ENCODE measurements at places on chromosomes 6 and 20.

GRCh38 chr6:94487371-94487770 is 1068.0 kb upstream of the EPHA7 start:
- no peak for DNase-seq

DNA sequence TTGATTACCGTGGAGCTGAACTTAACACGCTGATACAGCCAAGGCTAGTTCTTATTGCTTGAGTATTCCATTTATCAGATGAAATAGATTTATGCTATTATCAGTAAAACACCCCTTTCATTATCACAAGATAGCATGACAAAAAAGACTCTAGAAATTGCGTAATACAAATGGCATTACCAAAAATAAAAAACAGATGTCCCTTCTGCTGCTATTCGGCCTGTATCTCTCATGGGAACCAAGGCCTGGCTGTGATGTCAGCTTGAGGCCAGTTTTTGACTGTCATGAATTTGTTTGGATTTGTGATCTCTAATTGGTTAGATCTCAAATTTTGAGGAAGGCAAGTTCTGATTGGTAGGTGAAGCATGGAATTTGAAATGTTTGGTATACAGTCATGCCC is 25.2 kb downstream of the MEI4 start:
- DNase-seq, result no peak

DNA sequence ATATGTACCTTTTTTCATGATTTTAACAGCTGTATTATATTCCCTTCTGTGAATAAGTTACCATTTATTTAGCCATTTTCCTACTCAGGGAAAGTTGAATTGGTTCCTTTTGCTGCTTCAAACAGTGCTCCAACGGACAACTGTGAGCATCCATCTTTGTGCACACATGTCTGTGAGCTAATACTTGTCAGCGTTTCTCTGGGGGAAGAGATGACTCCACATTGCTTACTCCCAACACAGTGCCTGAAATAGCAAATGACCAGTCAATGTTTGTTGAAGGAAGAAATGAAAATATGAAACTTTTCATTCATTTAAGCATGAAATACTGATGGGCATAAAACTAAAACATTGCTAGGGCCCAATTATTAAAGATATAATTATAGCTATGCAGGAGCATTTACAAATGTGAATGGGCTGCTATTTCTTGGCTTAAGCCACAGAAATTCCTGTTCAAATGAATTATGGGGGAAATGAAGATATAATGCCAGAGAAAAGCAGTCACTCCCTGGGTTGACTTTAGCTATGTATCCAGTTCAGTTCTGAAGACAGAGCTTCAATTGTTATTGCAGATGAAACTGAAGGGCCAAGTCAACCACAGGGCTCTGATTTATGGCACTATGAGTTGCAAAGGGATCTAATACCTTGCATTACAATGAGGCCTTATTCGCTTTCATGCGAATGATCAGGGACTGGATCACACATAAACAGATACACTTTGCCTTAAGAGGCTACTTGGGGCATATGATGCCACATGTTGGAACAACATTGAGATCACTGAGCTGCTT is 47.4 kb upstream of the FOXC1 start:
- DNase-seq, result no peak

- peak; percentile 90 for DNase-seq
These were observed at the start of gene PPP1R18 for GRCh38 chr6:30686009-30686907. Gene PPP1R18 (minus strand): TSS chr6:30686645. CDS start chr6:30686018, 627 bp downstream.

DNA sequence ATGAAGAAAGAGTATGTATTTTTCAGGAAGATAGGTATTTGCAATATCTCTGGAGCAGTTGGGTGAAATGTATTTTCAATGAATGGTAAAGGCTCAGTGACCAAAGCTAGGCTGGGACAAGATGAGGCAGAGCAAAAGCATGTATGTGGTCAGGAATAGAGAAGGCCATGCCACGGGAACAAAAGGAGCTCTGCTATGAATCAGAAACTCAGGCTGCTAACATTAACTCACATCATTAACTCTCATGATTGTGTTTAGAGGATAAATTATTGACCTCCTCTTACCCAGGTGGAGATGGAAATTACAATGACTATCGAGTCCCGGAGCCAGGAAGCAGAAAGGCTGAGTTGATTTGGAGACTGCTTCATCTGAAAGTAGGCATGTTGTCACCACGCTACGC is 220.2 kb downstream of the FUT9 start:
- DNase-seq, result no peak

Measured in CD4-positive, alpha-beta T cell (primary cell).